ENCODE measurements at places on chromosomes 7 and 10.

- peak; percentile 80 for DNase-seq
Observed at GRCh38 chr7:2800931-2801688, 43.0 kb downstream of the GNA12 start.

- DNase-seq: no peak
Observed at GRCh38 chr10:133528296-133528844, 1.2 kb downstream of the CYP2E1 start.

GRCh38 chr7:6164010-6164409, 108.4 kb downstream of the CYTH3 start:
- no peak for DNase-seq

DNA sequence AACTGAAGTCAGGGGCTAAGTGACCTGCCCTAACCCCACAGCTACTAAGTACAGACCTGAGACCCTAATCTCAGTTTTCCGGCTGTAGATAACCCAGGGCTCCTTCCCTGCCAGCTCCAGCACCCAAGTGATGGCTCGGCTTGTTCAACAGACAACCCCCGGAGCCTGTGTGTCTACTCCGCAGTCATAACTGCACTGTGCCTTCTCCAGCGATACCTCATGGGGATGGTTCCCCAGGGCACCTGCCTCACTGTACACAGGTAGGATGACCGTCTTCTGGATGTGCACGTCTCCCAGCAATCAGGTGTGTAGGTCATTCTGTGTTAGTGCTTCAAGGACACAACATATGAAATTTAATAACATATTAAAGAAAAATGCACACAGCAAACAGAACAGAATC, 37.1 kb downstream of the CPXM2 start:
- no peak for DNase-seq

DNA sequence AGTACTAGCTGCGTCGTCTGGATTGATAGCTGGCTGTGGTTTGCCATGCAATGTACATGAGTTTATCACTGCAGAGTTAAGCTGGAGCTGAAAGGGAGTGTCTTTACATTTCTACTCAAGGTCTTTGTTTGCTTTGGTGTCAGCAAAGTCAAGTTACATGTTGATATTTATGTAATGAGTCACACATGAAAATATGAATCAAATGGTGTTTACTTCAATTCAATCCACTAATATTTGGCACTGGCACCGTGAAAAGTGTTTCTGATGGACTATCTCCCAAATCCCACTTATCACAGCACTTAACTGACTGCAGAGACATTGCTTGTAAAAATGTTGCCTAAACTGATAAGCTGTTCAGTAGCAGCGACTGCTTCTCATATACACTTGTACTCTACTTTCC, 395.9 kb downstream of the TFEC start:
- DNase-seq: no peak

DNA sequence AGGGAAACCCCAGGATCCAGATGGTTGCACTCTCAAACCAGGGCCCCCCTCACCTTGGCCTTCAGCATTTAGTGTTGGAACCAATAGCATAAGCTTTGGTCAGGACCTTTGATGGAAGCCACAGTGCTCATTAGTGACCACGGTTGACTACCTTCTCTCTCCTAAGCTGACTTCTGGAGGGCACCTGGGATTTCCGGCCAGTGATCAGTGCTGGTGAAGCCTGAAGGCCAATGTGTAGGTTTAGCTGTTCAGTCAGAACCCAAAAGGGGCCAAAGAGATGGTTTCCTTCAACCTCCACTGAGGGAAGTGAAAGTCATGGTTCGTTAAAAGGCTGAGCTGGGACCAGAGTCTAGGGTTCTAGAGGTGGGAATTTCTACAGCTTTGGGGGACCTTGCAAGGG, 46.4 kb downstream of the TCF7L2 start:
- no peak for DNase-seq

DNA sequence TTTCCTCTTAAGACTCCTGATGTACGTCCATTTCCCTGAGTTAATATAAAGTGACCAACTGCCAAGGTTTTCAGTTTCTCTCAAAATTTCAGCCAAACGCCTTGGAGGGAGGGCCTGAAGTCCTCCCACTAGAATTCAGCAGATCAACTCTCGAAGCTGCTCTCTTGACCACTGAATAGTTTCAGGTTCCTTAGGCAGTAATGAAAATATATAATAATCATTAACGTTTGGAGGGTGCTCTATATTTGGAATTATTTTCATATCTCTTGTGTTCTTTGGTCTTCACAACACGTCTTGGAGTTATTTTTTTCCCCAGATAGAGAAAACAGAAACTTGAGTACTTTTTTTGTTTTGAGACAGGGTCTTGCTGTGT, 123.6 kb upstream of the SFMBT2 start:
- no peak for DNase-seq

- DNase-seq: no peak
Observed at GRCh38 chr7:151896486-151896885, 19.6 kb upstream of the PRKAG2 start.

GRCh38 chr10:792792-793100, 103.3 kb upstream of the DIP2C start:
- DNase-seq: no peak

DNA sequence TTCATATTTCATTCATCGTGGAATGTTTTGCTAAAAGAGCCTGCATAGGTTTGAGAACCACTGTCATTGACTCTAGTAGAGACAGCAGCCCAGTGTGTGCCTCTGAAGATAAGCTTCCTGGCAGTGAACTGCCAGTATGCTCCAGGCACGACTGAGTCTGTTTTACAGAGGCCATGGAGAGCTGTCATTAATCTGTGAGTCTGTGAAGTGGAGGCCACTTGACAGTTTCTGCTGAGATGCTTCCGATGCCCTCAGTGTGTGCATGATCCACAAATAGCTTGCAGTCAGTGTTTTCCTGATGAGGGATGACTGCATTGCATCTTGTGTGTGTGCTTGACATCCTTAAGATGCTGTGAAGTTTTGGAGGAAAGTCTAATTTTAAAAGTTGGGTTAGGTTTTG, 162.2 kb downstream of the PFKFB3 start:
- no peak for DNase-seq

DNA sequence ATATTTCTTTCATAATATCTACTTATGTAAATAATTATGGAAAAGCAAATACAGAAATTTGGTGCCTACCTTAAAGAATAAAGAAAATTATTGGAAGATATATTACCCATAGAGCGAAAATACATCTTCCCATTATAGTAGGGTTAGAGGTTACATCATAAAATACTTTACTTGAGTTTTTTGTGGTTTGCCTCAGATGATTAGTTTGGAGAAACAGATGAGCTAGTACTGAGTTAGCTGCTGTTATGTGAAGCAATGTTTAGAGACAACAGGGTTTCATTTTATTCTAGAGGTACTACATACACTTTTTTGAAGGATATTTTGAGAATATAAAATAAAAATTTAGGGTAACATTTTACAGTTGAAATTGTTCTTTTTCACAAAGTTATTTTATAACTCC, 2.9 kb upstream of the MLLT10 start:
- DNase-seq: no peak

DNA sequence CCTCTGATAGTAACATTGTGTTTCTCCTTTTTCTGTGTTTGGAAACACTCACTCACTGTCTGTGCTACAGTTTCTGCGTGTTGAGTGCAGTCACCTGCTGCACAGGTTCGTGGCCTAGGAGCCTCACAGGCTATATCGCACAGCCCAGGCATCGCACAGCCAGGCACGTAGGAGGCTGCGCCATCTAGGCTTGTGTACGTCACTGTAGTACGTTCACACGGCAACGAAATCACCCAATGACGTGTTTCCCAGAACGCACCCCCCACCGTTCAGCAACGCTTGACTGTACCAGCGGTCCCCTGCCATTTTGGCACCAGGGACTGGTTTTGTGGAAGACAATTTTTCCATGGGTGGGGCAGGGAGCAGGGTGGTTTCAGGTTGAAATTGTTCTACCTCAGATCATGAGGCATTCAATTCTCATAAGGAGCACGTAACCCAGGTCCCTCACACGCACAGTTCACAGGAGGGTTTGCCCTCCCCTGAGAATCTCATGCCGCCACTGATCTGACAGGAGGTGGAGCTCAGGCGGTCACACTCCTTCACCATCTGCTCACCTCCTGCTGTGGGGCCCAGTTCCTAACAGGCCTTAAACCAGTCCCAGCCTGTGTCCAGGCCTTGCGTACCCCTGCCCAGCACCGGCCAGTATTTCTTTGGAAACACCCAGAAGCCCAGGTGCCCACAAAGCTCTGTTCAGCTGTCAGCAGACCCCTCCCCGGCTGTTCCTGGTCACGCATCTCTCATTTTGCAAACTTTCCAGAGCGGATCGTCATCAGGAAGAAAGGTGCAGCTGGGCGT, 23.2 kb upstream of the PRKAR1B start:
- DNase-seq: no peak

DNA sequence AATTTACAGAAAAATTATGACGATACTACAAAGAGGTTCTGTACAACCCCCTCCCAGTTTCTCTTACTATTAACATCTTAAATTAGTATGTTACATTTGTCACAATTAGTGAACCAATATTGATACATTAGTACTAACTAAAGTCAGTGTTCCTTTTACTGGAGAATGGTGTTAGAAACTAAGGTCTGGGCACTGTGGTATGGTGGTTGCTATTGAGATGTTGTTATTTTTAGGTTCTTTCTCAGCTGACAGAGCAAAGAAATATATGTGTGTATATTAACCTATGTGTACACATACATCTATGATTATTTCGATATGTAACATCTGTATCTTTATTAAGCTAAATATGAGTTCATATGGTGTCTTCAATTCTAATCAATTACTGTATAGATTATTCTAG, 11.7 kb upstream of the CFTR start:
- no peak for DNase-seq

GRCh38 chr10:11713963-11714362, 28.2 kb upstream of the ECHDC3 start:
- no peak for DNase-seq

DNA sequence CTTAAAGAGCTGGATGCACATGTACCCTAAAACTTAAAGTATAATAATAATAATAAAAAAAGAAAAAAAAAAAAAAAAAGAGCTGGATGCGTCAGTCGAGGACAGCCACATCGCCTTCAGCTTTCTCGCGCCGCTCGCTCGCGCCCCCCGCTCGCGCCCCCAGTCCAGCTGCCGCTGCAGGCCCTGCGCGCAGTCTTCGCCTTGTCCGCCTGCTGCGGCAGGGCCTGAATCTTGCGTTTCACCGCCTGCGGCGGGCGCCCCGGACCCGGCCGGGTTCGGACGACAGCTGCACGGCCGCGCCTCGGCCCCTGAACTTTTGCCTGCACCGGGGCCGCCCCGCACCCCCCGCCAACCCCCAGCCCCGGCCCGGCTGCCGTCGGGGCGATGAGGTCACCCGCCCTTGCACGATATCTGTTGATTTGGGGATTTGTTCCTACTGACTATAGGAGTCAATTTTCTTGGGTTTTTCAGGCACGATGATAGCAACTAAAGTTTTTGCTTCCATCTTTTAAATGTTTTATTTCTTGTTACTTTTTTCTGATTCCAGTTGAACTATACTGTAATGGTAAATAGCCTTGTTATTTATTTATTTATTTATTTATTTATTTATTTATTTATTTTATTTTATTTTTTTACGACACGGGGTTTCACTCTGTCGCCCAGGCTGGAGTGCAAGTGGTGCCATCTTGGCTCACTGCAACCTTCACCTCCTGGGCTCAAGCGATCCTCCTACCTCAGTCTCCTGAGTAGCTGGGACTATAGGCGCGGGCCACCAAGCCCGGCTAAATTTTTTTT, 33.5 kb upstream of the CPN1 start:
- DNase-seq: no peak

- DNase-seq: no peak
Observed at GRCh38 chr7:13508586-13508985, 480.9 kb downstream of the ETV1 start.

DNA sequence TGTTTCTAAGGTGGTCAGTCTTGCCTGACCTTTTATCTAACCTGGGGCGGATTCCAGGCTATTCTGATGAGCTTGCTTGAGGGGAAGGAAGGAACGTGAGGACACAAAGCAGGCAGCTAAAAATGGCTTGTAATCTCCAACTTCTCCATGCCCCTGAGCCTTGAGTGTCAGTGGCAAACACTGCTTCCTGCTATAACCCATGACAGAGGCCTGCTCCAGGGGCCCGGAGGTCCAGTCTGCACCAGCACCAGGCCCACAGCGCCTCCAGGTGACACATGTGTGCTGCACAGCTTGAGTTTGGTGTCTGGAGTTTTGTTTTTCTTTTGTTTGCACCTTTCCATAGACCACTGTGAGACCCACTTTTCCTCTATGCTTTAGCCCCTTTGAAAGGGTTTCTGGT, 207.9 kb downstream of the PAXIP1 start:
- no peak for DNase-seq

DNA sequence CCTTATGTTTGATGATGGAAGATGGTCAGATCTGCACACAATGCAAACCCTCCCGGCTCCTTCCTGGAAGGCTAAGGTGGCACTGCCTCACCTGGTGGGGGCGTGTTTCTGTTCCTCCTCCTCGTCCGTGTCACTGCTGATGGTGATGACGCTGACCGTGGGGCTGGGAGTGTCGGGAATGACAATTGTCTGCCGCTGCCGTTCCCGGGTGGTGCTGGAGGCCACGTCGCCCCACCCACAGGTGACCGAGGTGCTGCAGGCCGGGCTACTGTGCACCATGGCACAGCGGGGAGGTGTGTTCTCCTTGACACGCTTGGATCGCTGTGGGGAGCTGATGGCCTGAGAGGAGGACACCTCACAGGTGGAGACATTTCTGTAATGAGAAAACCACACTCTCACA, 73.1 kb downstream of the CLEC2L start:
- no peak for DNase-seq

DNA sequence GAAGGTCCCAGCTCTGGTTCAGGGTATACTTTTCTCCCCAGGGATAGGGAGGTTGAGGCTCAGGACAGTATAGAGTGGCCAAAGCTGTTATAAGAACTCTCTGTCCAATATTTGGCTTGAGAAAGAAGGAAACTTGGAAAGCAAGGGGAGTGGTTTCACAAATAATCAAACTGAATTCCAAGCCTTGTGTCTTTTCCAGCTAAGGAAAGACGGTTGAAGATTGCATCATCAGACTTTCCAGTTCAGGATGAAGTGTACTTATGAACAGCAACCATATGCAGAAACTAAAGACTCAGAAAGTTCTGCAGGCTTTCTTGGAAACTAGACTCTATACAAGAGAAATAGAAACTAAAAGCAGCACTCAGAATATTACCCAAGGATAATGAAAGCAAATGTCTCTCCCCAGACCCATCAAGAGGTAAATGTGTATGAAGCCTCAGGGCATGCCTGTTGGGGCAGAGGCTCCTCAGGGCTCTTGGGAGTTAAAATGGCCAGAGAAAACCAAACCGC, 46.4 kb downstream of the RAMP3 start:
- DNase-seq: no peak

- no peak for DNase-seq
Observed at GRCh38 chr10:131617113-131617858, 283.5 kb upstream of the PPP2R2D start.

GRCh38 chr10:79132681-79133381, 64.1 kb downstream of the ZMIZ1 start:
- no peak for DNase-seq
